ENCODE measurements at places on chromosomes 11 and 22.
A peak's percentile ranks its signal among the peaks of the same experiment; 100 is the strongest.

- no peak for DNase-seq
Observed at GRCh38 chr22:32661737-32662586, 139.5 kb upstream of the TIMP3 start.

DNA sequence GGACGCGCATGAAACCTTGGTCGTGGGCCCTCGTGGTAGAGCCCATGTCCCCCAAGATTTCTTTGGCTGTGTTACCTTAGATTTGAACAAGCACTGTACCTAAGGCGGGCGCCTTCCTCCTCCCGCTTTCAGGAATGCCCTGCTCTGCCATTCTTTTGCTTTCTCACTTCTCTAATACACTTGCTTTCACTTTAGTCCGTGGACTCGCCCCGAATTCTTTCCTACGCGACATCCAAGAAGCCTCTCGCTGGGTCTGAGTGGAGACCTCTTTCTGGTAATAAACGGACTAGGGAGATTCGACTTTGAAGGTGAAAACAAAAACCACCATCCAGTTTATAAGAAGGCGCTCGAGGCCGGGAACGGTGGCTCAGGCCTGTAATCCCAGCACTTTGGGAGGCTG is 1.2 kb upstream of the NUP50 start:
- no peak for DNase-seq

GRCh38 chr11:123905826-123906225 is 3.9 kb downstream of the OR8D4 start:
- no peak for DNase-seq

DNA sequence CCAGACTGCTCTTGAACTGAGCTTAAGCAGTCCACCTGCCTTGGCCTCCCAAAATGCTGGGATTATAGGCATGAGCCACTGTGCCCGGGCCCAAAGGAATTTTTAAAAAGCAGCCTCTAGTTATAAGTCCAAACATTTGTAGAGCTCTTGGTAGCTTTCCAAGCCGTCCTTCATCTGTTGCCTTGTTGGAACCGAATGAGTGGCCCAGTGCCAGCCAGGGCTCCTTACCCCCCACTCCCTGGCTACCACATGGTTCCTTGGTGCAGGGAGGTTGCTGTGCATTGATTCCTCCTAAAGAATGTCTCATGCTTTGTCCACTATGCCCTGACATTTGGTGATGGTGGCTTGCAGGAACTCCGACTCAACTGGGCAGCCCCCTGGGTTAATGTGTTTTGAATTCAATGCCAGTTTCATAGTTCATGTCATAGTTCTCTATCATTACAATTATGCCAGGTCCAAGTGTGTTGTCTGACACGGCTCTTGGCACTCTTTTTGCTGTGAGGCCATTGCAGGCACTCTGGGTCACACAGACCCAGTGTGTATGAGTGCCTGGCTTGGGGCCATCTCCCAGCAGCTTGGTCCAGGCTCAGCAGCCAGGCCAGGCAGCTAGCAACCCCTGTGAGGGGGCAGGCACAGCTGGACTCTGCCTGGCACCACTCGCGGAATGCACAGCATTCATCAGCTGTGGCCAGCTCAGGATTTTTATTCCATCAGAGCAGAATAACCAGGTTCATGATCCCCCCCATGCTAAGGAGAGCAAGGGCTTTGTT is 13.3 kb upstream of the MICALL1 start:
- no peak for DNase-seq

DNA sequence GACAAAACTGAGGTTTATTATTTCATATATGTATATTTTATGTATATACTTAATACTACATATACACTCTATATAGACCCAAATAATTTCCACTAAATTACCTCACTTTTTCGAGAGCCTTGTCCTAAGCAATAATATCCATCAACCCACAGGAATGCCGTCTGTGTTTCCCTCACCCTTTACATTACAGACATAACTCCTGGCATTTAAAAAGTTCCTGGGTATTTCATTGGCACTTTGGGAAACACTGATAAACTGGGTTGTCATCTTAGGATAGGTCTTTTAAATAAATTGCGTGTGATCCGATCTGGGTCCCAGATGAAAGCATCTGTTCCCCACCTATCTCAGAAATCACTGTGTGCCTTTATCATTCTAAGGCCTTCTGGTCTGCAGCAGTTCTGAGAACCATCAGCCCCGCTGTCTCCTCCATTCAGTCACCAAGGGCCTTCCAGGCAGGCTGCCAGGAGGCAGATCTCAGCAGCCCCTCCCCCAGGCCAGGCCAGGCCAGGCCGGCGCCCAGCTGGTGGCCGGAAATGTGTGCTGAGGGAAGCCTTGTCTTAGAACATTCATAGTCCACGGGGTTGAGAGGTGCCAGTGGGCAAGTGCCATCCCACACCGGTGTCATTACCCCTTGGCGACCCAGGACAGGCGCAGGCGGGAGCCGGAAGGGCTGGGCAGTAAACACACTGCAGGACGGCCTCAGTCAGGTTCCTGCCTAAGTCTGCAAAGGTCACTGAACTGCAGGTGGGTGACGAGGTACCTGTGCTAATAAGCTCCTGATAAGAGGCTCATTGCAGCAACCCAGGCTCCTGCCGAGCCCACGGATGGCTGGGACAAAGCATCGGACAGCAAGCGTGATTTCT is 3.3 kb downstream of the FGF19 start:
- DNase-seq = peak; percentile 67

- no peak for DNase-seq
Observed at GRCh38 chr22:36068776-36069344, 40.2 kb upstream of the RBFOX2 start.

- no peak for DNase-seq
Observed at GRCh38 chr22:19930551-19931486, 10.8 kb upstream of the COMT start.

DNA sequence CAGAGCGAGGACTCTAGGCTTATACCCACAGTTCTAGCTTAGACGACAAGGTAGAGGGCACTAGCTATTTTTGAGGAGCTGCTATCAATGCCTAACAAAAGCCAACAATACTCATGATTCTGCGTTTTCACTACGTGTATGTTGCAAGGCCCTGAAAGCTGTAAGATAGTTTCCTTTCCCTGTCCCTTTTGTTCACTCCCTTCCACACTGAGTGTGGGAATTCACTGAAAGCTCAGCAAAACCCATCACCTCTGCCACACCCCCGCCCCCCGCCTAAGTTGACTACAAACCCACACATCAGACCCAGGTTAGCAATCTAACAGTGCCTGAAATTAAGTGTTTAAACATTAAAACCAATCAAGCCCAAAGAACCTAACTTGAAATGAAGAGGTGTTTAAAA is 6.2 kb upstream of the LDLRAD3 start:
- DNase-seq = no peak

GRCh38 chr11:83282084-83282716 is 4.0 kb downstream of the CCDC90B start:
- DNase-seq = no peak

- no peak for DNase-seq
Observed at GRCh38 chr11:24086921-24087320, 409.9 kb upstream of the LUZP2 start.

GRCh38 chr22:49636649-49637048 is 191.0 kb downstream of the BRD1 start:
- no peak for DNase-seq
